WTC11 (cell line): ENCODE measurements at places on chromosomes 4 and X. TPM values are rescaled to one million over a fixed set of nuclear protein-coding genes. Genes with fewer than 3 reads are reported as not detected.
A peak's percentile ranks its signal among the peaks of the same experiment; 100 is the strongest.

TLR3 gene
- total RNA-seq: 1.4 to 1.8 TPM (median 1.5 TPM) in 3 replicates

ETDA gene
- total RNA-seq: not detected in 3 replicates

DNA sequence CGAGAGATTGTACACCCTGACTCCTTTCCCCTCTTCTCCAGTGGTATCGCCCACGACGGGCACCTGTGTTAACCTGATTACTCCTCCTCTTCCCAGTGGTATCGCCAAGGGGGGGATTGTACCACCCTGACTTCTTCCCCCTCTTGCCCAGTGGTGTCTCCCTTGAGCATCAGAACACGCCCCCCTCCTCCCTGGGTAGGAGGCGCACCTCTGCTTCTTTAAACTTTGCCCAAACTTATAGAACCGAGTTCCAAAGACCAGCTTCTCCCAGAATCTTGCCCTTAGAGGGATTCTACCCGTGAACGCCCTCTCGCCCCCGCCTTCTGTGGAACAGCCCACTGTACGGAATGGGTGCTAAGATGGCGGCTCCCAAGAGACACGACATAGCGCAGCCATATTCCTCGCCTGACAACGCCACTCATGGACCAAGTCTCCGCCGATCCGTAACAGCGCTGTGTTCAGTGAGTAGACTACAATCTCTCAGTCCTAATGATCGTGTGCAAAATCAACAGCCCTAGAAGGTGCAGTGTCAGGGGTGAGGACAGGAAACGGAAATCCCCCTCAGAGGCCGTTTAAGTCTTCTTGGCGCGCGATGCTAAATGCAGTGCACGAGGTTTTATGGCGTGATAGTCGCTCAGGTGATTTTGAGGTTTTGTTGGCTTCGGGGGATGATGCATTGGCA lies 4.2 kb upstream of the ZNF157 start:
- DNase-seq: peak; percentile 71

DNA sequence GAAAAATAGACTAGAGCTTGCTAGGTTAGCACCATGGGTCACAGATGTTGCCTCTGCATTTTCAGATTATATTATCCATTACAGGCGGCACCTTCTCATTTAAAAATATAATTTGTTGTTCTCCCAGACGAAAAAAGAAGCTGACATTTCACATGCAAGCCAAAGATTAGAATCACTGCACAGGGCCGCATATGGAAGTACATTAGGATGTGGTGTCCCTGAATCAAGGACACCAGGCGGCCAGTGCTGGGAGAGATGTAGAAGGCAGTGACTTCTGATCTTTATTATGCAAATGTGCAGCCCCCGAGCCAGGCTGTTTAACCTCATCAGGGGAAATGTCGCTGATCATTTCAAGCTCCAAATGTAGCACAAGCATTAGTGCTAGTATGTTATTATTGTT lies 22.8 kb downstream of the REELD1 start:
- DNase-seq: no peak

DNA sequence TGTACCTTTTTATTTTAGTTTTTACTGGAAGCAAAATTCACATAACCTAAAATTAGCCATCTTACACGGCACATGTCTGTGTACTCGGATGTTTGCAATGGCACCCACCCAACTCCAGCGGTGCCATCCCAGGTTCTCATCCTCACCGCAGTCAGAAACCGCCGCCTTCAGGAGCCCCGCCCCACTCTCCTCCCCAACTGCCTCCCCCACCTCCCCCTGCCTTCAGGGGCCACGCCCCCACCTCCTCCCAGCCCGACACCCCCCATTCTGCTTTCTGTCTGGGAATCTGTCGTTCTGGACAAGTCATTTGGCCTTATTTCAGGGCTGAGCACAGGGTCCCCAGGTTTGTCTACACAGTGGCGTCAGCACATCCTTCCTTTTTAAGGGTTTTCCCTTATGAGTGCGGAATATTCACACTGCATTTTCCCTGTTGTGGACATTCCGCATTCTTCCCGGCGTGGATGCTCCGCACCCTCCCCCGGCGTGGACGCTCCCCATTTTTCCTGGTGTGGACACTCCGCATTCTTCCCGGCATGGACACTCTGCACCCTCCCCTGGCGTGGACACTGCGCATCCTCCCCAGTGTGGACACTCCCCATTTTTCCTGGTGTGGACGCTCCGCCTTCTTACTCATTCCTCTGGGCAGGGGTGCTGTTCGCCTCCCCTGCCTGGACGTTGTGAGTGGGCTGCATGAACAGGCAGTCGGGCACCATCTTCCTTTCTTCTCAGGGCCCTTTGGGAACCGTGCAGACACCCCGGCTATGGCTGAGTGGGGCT lies 135.4 kb upstream of the NKX1-1 start:
- no peak for DNase-seq

DNA sequence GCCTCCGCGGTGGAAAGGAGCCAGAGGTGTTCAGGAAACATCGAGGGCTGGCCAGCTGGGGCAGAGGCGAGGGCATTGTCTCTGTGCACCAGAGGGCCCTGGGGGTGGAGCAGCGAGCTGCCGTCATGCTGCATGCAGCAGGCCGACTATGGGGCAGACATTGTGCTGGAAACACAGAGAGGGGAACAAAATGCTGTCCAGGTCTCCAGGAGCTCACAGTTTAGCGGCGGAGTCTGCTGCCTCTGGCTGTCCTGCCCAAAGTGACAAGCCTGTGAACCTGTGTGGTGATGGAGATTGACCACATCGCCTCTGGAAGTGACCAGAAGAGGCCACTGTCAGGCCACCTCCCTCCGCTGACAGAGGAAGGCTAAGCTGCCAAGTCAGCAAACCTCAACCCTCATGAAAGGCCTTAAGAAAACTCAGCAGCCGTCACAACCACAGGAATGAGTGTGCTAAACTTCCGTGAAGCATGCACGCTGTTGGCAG lies 20.1 kb upstream of the SASH3 start:
- DNase-seq: no peak

DNA sequence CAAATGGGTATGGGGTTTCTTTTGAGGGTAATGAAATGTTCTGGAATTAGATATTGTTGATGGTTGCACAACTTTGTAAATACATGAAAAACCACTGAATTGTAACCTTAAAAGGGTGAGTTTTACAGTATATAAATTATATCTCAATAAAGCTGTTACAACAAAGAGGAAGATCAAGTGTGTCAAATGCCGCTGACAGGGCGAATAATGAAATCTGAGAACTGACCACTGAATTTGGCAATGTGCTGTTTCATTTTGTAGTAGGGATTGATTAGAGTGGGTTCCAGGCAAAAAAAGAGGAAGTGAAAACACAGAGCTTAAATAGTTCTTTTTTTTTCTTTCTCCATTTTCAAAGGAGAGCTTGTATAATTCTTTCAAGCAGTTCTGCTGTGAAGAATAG lies 161.1 kb upstream of the NAP1L5 start:
- no peak for DNase-seq
